ELF-1 (cell line): ENCODE measurements at places on chromosomes 6 and 20.

- no peak for DNase-seq
These were observed 24.2 kb downstream of the LAMA5 start for GRCh38 chr20:62342910-62343309.

- no peak for DNase-seq
These were observed 182.8 kb downstream of the SASH1 start for GRCh38 chr6:148525453-148525852.

GRCh38 chr6:52596371-52597028, 19.6 kb upstream of the TRAM2 start:
- DNase-seq, result no peak

GRCh38 chr6:72911463-72912155, 289.7 kb downstream of the KCNQ5 start:
- no peak for DNase-seq

GRCh38 chr6:4102687-4103244, 23.8 kb upstream of the FAM217A start:
- DNase-seq, result no peak

GRCh38 chr20:14657266-14658005, 320.0 kb upstream of the FLRT3 start:
- no peak for DNase-seq

GRCh38 chr6:126067073-126067472, 80.7 kb downstream of the TRMT11 start:
- DNase-seq, result no peak
